Activated naive CD8-positive, alpha-beta T cell treated with anti-CD3 and anti-CD28 coated beads, Interleukin-2, amount 10 ng/mL, durations not matched to agents 7 days and 5 days (primary cell): ENCODE measurements at places on chromosomes 4 and X. TPM values are rescaled to one million over a fixed set of nuclear protein-coding genes. Genes with fewer than 3 reads are reported as not detected.
A peak's percentile ranks its signal among the peaks of the same experiment; 100 is the strongest.

- no peak for DNase-seq
These were observed 16.3 kb downstream of the CLDN34 start for GRCh38 chrX:9983441-9983840.

MMRN1 gene
- 0.28 TPM for total RNA-seq

- no peak for DNase-seq
These were observed 91.2 kb upstream of the ELOVL6 start for GRCh38 chr4:110289601-110290100.

DCAF12L1 gene
- total RNA-seq, result not detected

DNA sequence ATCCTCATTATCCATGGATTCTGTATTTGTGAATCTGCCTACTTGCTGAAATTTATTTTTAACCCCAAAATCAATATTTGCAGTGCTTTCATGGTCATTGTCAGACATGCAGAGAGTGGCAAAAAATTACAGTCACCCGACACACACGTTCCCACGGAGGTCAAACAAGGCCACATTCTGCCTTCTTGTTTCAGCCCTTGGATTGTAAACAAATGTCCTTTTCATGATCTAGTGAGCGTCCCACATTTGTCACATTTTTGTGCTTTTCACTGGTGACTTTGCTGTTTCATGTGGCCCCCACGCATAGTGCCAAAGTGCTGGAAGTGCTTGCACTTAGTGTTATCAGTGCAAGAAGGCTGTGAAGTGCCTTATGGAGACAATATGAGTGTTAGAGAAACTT is 45.0 kb downstream of the SOD3 start:
- no peak for DNase-seq

CXCL11 gene
- total RNA-seq, result not detected

- peak; percentile 53 for DNase-seq
These were observed 27.1 kb downstream of the CFAP299 start for GRCh38 chr4:80362578-80363181.

FAAH2 gene
- total RNA-seq, result 5.5 TPM

DNA sequence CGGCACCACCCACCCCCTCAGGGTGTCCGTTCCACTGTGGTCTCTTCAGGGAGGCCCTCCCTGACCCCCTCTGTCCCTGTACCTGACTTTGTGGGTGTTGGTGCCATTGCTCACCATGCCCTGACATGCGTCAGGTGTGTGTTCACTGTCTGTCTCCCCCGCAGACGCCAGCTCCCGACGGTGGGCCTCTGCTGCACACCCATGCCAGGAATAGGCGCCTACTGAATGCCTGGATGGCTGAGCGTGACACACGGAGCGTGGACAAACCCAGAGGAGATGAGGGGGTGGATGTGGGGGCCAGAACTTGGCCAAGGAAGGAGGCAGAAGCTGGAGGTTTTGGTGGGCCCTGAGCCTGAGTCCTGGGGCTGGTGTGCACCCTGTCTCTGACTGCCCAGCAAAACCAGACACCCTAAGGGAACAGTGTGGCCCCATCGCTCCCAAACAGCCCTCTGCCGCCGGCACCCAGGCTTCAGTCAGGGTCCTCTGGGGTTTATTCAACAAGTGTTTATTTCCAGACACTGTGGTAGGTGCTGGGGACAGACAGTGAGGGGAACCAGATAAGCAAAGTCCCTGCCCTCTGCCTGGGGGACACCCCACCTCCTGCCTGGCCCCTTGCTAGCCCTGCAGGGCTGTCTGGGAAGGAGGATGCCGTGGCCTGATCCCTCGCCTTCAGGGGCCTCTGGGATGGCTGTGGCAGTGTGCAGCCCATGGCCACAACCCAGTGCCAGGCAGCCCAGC is 76.9 kb downstream of the WFS1 start:
- DNase-seq, result no peak

- no peak for DNase-seq
These were observed 63.8 kb downstream of the STOX2 start for GRCh38 chr4:183968931-183969330.

DCX gene
- total RNA-seq, result not detected

GRCh38 chrX:23904096-23904495 is 3.6 kb downstream of the APOO start:
- DNase-seq, result no peak

ADGRL3 gene
- not detected for total RNA-seq

GRCh38 chr4:184355111-184355604 is 119.2 kb downstream of the IRF2 start:
- peak; percentile 44 for DNase-seq

GRCh38 chr4:3658530-3658913 is 107.7 kb upstream of the ADRA2C start:
- no peak for DNase-seq

DNA sequence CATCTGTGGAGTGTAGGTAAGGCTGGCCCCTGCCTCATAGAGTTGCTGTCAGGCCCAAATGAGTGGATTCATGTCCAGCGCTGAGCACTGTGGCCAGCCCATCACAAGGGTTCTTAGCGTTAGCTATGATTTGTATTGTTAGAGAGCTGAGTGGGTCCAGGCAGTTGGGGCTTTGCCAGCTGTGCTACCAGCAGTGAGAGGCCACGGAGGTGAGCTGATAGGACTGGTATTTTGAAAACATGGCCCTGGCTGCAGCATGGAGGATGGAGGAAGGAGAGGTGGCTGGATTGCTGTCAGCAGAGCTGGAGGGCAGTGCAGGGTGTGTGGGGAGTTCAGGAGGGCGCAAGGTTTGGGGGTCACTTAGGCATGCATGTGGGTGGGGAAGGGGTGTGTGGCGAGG is 69.8 kb downstream of the PSAPL1 start:
- DNase-seq, result no peak

DNA sequence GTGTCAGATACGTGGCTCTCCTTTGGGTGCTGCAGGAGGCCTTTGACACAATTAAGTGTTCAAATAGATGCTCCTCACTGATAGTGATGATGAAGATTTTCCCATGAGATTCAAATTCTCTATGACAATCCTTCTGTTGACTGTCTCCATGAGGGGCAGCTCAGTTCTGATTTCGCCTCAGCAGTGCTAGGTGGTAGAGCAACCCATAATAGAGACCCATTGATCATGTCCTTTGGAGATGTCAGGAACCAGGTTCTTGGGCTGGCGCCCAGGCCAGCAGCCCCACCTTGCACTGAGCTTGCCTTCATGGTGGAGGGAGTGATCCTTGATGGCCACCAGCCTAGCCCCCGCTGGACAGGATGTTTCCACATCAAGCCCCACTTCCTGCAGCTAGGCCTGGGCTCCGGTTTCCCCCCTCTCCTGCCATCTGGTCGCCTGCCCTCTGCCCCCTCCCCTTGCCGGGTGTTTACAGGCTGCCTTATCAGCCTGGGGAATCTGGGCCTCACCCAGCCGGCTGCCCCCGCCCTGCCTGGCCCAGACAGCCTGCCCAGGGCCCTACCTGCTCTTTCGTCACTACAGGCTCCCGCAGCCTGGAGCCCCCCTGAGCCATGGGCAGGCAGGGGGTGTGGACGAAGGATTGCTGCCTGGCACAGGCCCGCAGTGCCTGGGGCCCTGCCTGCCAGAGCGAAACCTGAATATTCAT is 12.6 kb downstream of the ELF4 start:
- no peak for DNase-seq
